Fibroblast of skin of back (primary cell): ENCODE measurements at places on chromosomes 4 and X.
A peak's percentile ranks its signal among the peaks of the same experiment; 100 is the strongest.

- DNase-seq, result peak; percentile 40
These were observed 48.9 kb downstream of the FNIP2 start for GRCh38 chr4:158817562-158818296.

DNA sequence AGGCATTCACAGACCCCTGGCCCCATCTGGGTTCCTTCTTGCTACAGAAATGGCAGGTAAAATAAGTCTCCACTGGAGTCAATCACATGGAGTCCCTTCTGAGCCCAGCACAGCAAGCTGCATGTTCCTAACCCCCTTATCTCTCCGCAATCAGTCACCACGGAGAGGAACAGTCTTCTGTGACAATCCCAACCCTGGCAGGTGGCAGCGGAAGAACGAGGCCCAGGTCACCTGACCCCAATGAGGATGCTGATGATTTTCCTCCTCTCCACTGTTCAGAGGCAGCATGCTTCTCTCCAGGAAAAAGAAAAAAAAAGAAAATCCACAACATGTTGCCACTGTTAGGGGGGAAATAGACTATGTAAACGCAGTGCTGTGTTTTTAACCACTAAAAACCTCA, 50.1 kb downstream of the TSPAN5 start:
- DNase-seq, result no peak

GRCh38 chrX:10618961-10619360, 1.4 kb downstream of the MID1 start:
- no peak for DNase-seq

DNA sequence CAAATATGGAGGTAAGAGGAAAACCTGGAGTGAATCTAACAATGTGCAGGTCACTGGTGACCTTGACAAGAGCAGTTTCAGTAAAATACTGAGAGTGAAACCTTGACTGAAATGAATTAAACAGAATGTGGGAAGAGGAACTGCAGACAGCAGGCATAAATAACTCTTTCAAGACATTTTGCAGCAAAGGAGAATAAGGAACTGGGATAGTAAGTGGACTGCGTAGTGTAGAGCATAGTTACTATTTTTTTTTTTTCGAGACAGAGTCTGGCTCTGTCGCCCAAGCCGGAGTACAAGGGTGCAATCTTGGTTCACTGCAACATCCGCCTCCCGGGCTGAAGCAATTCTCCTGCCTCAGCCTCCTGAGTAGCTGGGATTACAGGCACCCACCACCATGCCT, 24.0 kb downstream of the RBMX start:
- DNase-seq, result no peak

- peak; percentile 96 for DNase-seq
These were observed 183.2 kb downstream of the FBXW7 start for GRCh38 chr4:152352622-152353116.

- no peak for DNase-seq
These were observed 603.8 kb downstream of the RAPGEF2 start for GRCh38 chr4:159706704-159707103.

DNA sequence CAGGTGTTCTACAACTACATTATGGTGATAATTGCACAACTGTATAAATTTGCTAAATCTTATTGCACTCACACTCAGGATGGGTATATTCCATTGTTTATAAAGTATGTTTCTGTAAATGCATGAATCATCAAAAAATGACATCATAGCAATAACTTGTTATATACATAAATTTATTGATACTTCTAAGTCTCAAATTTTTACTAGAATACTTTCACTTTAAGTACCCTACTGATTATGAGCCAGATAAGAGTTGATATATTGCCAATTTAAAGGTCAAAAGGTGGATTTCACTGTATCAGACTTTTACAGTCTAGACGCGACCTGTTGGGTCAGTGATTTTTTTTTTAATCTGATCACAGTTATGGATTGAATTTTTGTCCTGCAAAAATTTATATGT, 37.4 kb upstream of the MTMR1 start:
- no peak for DNase-seq

DNA sequence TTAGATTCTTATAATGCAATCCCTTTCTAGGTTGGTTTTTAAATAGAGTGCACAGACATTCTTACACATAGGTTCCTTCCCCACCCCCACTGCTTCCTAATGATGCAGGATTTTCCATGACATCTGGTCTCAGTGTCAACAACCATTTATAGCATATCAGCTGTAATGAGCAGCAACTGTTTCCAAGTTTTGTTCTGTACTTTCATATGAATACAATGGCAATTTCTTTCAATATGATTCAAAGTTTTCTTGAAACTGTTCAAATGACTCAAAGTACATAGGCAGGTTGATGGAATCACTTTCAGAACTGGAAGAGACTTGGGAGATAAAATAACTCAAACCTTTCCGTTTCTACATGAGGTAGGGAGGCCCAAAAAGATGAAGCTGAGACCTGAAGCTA, 220.7 kb downstream of the CAMK2D start:
- DNase-seq, result no peak

DNA sequence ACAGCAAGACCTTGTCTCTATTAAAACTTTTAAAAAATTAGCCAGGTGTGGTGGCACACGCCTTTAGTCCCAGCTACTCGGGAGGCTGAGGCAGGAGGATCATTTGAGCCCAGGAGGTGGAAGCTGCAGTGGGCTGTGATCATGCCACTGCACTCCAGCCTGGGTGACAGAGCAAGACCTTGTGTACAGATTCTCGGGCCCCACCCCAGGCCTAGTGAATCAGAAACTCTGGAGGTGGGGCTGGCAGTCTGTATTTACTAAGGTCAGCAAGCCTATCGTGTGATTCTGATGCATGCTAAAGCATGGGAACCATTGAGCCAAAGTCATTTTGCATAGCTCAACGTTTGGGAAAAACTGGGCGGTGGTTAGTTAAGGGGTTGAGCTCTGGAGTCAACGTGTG, 3.5 kb downstream of the S100G start:
- peak; percentile 61 for DNase-seq

GRCh38 chr4:138972956-138973801, 42.4 kb upstream of the NOCT start:
- DNase-seq, result no peak

DNA sequence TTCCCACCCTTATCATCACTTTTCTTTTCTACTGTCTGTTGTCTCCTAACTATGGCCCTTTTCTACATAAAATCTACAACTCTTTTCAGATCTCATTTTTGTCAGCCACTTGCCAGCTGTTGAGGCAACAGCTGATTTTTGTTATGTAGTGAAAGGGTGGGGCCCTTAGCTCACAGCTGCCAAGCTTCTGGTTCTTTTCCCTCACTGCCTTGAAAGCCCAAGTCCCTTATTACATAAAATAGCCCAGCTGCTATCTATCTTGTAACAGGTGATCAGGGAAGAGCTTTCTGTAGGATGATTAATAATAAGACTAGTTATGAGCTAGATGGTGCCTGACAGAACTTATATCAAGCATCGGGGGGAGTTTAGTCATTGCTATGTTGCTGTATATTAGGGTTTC, 45.9 kb downstream of the ADGRL3 start:
- DNase-seq, result no peak

DNA sequence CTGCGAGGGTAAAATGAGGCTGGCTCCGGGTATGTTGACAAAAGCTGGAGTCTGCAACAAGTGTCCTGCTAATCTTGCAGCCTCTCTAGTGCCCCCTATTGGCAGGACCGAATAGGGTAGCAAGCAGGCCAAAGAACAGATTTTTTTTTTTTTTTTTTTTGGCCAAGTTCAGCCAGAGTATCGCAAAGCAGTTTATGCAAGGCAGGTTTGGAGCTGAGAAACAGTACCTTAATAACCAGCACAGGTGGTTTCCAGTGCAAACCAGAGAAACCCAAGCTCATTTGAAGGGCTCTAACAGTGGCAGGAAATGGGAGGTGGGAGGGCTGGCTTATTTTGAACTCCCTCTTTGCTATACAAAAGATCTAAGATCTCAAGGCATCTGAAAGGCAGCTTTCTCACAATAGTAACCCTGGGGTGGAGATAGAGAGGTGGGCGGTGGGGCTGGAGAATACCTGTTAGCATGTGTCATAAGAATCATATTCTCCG, 38.2 kb upstream of the OCIAD2 start:
- DNase-seq, result no peak

DNA sequence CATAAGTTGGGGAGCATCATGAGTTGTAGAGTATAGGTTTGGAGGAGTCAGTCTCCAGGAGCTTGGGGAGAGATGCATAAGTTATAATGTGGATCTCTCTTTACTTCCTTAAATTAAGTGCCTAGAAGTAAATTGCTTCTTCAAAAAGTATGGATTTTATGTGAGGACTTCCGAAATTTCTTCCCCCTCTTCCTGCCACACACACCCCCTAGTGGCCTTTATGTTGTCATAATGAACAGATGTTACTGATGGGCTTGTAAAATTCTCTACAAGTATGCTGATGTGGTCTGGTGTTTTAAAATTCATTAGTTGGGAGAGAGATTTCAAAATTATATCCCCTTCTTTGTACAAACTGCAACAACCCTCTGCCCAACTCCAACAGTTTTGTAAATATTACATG, 2.3 kb upstream of the METTL14 start:
- peak; percentile 52 for DNase-seq

DNA sequence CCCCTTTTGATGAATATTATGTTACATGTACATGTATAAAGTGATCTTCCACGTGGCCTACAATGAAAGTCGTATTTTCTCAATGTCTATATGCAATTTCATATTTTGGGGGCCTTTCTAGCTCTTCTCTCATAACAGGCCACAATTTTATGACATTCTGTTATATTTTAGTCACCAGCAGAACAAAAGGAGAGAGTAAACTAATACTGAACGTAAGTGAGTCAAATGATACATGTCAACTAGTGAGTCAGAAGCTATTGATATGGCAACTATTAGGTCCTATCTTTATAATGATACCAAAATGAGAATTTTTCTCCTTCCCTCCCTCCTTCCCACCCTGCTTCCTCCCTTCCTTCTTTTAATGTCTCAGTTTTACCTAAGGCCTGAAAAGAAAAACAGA, 14.4 kb downstream of the GC start:
- DNase-seq, result no peak

DNA sequence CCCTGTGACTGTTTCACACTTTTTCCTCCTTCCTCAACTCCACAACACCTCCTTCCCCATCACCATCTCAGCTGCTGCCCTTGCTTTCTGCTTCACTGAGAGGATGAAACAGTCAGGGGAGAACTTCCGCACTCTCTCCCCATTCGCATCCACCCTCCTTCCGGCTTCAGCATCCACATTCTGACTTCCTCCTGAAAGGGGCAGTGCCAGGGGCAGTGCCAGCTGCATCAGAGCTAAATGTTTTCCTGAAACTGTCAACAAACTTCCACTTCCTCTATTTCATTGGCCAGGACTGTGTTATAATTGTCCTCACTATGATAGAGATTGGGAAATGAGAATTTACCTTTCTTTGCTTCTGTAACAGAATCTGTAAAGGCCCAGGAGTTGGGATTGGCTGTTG, 18.2 kb upstream of the RASL11B start:
- no peak for DNase-seq

GRCh38 chrX:152949114-152949513, 44.8 kb downstream of the PNMA5 start:
- no peak for DNase-seq

GRCh38 chrX:25022499-25023325, 6.9 kb upstream of the ARX start:
- DNase-seq, result no peak

- DNase-seq, result no peak
These were observed 779.0 kb upstream of the SLIT2 start for GRCh38 chr4:19472666-19473065.

DNA sequence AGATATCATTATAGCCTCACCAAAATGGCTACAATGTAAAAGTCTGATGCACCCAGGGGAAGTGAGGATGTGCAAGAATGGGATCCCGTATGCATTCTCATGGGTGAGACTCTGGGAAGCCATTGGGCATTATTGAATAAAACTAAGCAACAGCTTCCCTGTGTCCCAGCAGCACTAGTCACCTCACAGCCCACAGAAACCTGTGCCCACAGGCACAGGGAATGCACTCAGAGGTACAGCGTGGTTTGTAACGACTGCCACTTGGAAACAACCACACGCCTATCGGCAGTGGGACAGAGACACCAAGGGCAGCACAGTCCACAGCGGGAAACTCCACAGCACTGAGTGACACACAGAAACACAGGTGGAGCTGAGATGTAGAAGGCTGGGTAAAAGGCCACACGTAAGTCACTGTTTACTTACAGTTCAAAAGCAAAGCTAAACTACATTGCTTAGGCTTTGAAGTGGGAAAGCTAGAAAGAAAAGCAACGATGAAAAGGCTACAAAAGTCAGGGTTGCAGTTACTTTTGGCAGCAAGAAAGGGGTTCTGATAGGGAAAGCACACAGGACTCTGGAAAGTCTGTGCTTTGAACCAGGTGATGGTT, 69.2 kb downstream of the HAUS3 start:
- DNase-seq, result no peak

DNA sequence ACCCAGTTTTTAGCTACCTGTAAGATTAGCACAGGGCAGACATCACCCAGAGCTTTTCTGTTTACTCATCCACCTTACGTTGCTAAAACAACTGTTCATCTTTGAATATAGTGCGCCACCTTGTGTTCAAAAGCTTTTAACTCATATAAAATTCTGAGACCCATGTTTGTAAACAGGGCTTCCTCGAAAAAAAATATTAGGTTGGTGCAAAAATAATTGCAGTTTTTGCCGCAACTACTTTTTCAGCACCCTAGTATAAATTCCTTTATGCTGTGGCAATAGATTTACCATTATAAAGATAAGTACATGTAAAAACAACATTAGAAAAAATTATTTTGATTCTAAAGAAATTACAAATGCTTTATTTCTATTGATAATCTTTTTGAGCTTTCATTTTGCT, 147.9 kb downstream of the LRBA start:
- DNase-seq, result peak; percentile 70

DNA sequence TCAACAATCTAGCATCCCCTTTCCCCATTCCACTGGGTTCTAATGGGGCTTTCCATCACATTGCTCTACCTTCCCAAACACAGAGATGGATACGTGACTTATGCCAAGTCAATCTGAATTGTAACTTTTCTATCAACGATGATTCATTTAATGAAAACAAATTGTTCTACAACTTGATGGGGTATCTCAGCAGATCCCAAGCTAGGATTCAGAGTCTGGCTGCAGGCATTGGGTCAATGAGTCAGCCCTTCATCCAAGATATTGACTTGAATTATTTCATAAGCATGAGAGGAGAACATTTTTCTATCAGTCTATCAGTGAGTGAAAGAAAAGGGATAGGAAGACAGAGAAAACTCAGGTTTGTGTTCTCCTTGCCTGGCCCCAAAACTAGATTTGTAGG, 15.0 kb upstream of the HPGDS start:
- DNase-seq, result peak; percentile 85

DNA sequence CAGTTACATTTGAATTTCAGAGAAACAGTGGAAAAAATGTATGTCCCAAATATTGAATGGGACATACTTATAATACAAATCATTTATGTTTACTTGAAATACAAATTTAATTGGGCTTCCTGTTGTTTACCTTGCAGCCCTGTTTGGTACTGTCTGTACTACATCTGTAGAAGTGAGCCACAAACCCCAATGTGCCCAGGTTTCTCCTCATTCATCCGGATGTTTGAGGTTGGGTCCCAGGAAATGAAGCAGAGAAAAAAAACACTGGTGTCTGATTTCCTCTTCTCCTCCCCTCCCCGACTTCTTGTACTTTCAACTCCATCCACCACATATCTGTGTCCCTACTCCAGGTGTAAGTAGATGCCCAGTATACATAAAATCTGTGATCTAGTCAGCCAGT, 27.1 kb upstream of the SCRG1 start:
- no peak for DNase-seq
